Left kidney (tissue), 8 donors: ENCODE measurements at places on chromosomes 5 and 9. TPM values are rescaled to one million over a fixed set of nuclear protein-coding genes. Genes with fewer than 3 reads are reported as not detected.

The PTGES gene
- 4.3 TPM for polyA plus RNA-seq

The BARHL1 gene
- not detected for polyA plus RNA-seq

The IDNK gene
- polyA plus RNA-seq, result 11.5 TPM

The SH3GLB2 gene
- 111 TPM for polyA plus RNA-seq

The CCL27 gene
- polyA plus RNA-seq, result 1.1 TPM

The SPINK13 gene
- 1.1 TPM for polyA plus RNA-seq

The CKMT2 gene
- 10.3 TPM for polyA plus RNA-seq

The IL3 gene
- polyA plus RNA-seq, result not detected
